SK-N-DZ (cell line): ENCODE measurements at places on chromosomes 4 and X.

DNA sequence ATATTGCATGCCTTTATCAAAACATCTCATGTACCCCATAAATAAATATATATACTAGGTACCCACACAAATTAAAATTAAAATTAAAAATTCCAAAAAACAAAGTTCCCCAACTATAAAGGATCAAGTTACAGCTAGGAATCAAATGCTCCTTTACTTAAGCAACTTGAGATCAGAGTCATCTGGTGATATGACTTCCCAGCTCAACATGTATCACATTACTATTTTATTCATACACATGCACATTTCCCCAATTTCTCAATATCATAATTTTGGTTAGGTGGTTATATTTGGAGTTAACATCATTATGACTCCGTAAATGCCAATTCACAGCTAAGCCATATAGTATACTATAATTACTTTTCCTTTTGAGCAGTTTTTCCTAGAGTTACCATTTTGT lies 60.9 kb downstream of the CLOCK start:
- DNase-seq: no peak

DNA sequence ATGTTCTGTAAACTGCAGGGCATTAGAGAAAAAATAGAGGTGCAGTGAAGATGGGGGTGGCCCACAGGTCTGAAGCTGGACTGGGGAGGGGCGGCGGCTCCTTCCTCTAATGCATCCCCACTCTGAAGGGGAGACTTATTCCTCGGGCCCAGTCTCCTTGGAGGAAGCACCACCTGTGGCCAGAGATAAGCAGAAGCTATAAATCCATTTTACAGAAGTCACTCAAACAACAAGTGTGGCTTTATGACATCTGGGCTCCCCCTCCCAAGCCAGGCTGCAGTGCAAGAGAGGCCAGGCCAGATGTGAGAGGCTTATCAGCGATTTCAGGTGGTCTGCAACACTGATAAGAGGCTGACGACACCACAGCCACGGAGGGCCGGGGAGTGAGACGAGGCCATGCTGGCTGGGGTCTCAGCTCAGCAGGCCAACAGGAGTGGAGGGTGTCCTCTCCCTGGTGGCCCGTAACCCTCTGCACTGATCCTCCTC lies 15.8 kb downstream of the CYTL1 start:
- DNase-seq: peak; percentile 64

DNA sequence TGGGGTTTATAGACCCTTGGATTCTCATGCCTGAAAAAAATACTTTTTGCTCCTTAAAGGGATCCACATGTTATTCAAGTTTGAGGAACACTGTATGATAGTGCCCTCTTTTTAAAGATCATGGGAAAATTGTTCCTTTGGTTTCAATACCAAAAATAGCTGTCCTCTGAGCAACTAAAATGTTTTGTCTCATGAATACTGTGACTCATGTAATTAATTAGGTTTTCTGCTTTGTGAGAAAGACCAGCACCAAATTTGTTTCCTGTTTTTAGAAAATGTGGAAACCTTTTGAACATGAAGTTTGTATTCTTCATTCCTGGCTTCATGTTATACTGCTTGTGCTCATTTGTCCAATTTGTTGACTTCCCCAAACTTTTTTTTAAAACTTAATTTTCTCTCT lies 127.6 kb upstream of the SH3RF1 start:
- DNase-seq: no peak

DNA sequence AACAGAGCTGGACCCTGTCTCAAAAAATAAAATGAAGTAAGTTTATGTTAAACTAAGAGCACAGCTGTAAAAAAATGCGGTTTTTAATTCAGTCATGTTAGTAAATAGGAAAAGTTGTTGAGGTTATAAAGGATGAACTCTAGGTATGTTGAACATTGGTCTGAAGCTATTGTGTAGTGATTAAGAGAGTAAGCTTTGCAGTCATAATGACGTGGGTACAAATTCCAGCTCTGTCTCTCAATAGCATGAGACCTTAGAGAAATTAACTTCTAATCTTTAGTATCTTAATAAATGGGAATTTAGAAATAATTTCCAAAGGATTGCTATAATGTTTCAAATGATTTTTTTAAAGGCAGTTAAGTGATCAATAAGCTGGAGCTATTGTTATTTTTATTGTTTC lies 2.9 kb upstream of the YTHDC1 start:
- DNase-seq: no peak

GRCh38 chrX:73766431-73766795 lies 203.4 kb downstream of the CHIC1 start:
- no peak for DNase-seq

GRCh38 chr4:136246876-136247275 lies 1285.4 kb downstream of the PCDH18 start:
- no peak for DNase-seq

- DNase-seq: no peak
These were observed 8.9 kb downstream of the MSANTD1 start for GRCh38 chr4:3257556-3258482.

DNA sequence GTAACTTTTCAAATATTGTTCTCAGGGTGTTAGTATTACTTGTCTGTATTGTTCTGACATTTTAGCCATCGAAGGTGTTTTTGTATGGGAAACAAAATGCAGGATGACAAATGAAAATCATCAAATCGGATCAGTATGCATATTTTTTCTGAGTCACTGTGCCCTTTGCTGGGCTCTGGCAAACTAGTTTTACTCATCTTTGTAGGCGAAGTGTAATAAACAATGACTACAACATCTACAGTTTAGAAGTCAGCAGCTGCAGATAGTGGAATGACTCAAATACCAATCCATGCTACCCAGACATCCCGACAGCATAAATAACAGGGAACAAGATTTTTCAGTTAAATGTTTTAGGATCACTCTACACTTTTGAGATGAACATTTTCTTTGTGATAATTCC lies 557.3 kb upstream of the TENM3 start:
- DNase-seq: no peak

GRCh38 chr4:110640576-110640975 lies 17.7 kb upstream of the PITX2 start:
- no peak for DNase-seq

GRCh38 chrX:151929126-151929525 lies 16.4 kb downstream of the MAGEA4 start:
- no peak for DNase-seq

- DNase-seq: no peak
These were observed 178.9 kb upstream of the GPC4 start for GRCh38 chrX:133594156-133594555.

DNA sequence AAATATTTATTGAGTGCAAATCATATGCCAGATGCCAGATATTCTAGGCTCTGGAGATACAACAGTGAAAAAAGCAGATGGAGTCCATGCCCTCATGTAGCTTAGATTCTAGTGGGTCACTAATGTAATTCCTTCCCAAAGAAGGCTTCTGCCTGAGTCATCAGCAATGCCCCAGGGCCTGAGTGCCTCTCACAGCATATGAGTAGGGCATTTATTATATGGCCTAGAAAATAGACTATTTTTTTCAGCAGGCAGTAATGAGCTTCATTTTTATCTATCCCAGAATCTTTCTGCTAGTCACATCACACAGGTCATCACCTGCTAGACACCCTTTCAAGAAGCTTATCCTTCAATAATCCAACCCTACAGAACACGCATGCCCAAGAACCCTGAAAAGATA lies 22.3 kb downstream of the TMEM31 start:
- DNase-seq: no peak

- no peak for DNase-seq
These were observed 325.9 kb downstream of the ANKRD50 start for GRCh38 chr4:124386648-124387047.

- DNase-seq: no peak
These were observed 556 bp upstream of the SLC25A43 start for GRCh38 chrX:119398587-119398973.

DNA sequence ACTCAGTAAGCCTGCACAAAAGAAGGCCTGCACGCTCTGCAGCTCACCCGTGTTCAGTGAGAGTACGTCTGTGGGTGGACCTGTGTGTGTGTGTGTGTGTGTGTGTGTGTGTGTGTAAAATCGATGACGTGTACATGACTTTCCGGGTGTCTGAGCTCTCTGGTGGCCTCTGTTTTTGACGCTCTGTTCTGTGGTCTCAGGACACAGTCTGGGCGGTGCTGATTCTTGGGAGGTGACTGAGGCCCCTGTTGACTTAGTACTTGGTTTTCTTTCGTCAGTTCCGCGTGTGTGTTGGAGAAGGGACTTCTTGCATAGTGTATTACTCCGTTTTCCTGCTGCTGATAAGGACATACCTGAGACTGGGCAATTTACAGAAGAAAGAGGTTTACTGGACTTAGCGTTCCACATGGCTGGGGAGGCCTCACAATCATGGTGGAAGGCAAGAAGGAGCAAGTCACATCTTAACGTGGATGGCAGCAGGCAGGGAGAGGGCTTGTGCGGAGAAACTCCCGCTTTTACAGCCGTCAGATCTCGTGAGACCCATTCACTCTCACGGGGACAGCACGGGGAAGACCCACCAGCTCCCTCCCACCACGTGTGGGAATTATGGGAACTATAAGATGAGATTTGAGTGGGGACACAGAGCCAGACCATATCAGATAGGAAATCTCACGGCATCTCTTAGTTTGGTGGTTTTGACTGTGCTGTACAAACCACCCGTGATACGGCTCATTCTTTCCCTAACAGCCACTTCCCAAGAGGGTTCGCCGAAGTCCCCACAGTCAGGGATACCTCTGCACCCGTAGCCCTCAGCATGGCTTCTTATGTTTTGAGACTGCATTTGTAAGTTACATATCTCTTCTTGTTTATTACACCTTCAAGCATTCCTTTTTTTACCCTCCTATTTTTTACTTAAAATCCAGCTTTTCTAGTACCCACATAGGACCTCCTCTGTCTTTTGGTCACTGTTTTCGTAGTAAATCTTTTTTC lies 24.5 kb downstream of the UVSSA start:
- DNase-seq: no peak

DNA sequence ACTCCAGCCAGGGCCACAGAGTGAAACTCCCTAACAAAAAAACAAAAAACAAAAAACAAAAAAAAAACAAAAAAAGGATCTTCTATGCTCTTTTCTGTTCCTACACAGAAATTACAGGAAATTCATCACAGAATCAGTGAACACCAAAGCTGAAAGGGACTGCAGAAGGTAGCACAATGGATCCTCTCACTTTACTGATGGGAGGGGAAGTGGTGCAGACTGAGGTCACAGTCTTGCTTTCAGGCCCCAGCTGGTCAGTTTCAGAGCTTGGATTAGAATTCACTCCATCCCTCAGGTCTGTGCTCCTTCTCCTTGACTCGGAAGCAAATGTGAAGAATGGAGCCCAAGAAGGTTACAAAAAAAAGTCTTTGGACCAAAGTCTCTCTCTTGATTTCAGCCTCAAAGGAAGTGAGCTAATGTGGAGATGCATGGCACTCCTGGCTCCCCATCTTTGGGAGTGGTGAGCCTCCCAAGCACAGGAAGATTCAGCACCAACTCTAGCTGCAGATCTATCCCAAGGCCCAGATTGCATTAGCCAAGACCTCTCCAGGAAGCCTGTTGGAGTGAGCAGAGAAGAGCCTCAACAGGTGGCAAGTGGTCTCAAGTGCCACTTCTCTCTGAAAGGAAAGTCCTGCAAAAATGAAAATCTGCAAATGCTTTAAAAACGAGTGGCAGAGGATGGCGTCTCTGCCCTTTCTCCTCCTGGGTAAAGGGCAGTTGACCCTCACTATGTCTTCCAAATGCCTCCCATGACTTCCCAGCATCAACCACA lies 176.0 kb downstream of the MAML3 start:
- DNase-seq: no peak

DNA sequence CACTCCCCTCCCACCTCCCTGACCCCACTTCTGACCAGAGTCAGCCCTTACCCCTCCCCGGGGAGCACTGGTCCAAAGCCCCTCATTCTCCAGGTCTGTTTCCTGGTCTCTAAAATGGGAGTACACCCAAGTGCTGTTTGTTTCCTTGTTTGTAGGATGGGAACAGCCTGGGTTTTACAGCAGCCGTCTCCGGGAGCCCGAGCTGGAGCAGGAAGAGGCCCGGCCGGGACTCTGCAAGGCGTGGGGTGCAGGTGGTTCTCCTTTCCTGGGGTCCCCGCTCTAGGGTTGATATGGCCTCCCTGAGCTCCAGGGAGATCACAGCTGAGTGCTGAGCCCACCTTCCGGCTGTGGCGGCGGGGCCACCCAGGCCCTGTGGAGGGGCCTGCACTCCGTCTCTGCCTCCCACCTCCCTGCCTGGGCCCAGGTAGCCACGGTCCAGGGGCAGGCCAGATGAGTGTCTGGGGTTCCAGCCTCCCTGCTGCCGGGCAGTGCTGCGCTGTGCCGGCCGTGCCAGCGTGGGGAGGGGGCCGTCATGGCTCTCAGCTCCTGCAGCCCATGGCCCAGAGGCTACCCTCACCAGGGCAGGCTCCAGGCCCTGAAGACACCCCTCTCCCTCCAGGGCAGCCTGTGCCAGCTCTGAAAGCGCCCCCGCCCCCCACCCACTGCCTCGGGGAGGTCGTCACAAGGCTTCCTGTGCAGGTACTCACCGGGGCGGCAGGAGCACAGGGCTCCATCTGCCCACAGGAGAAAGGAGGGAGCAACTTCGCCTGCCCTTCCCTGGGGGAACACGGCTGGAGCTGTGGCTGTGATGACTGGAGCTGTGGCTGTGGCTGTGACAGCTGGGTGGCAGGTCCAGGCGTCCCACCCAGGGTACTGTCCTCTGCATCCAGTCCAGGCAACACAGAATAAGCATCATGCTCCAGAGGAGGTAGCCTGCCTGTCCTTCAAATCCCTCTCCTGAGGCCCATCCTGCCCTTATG lies 98.8 kb downstream of the ADRA2C start:
- no peak for DNase-seq

- DNase-seq: no peak
These were observed 291.4 kb upstream of the PRKX start for GRCh38 chrX:4004822-4005221.

DNA sequence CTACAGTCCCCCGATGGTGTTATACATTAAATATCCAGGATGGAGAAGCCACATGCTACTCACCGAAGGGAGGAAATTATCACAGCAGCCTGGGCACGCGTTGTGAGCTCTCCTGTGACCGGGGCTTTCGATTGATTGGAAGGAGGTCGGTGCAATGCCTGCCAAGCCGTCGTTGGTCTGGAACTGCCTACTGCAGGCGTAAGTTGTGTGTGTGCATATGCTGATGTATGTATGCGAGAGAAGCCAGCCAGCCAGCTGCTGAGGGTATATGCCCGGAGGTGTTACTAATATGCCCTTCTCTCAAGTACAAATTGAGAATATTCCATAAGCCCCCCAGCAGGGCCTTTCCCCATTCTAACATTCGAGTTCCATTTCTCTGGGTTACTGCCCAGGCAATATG lies 18.2 kb downstream of the SRPX2 start:
- no peak for DNase-seq

DNA sequence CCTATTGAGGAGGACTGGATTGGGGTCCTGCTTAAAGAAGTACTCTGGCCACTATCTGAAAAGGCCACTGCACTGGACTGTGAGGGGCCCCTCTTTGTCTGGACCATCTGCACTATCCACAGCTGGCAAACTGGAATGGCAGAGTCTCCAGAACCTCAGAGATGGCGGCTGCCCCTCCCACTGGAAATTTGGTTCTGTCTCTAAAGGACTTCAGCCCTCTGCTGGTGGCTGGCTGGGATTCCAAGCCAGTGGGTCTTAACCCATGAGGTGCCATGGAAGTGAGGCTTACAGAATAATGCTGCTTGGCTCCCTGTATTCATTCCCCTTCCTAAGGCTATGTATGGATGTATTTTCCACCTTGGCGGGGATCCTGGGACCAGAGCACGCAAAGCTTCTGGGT lies 41.6 kb upstream of the CYLC1 start:
- peak; percentile 15 for DNase-seq

GRCh38 chr4:11010624-11011023 lies 326.1 kb upstream of the CLNK start:
- DNase-seq: no peak

- DNase-seq: peak; percentile 59
These were observed 733 bp downstream of the FRYL start for GRCh38 chr4:48779095-48779997.
